ENCODE measurements at places on chromosomes 5 and 9.

DNA sequence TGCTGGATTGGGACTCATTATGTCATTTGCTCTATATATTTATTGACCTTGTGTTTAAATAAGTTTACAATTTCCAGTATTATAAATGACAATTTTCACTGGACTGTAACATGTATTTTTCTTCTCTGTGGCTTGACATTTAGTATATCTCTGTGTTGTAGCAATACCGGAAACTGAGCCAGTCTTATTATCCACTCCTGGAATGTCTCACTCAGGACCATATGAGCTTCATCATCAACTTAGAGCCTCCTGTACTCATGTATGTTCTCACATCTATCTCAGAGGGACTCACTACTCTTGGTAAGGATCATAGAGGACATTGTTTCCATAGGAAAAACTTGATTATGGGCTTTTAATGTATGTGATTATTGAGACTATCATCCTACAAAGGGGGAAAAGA lies 66.5 kb upstream of the TLX3 start:
- DNase-seq: no peak

DNA sequence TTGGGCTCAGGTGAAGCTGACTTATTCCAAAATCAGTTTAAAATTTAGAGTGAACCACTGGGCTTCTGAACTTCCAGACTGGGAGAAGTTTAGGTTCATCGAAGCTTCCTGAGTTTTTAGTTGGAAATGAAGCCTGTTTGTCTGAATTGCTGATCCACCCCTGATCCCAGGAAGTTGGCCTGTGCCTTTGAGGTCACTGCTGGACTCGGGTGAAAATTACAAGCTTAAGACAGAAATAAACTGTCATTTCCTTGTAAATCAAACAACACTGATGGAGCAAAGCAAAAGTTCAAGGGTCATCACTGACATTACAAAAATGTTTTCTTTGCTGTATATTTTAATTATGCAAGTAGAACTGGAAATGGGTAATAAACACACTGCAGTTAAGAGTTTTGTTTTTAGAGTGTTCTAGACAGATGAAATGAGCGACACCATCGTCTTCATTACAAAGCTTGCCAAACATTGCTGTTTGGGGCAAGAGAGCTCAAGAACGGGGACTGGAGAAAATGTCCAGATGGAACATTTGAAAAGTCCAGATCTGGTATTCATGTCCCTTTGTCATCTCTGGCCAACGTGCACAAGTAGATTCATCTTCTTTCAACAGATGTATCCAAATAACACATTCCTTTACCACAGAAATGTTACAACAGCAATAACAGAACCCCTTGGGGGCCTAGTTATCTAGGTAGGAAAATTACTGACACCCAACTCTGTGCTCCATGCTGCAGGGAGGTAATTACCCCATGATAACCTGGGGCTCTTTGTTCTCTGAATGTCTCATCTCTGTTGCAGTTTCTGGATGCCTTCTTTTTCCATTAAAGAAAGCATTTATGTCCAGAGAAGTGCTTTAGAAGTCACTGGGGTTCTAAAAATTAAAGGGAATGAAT lies 142.4 kb upstream of the ERCC6L2 start:
- DNase-seq: no peak

DNA sequence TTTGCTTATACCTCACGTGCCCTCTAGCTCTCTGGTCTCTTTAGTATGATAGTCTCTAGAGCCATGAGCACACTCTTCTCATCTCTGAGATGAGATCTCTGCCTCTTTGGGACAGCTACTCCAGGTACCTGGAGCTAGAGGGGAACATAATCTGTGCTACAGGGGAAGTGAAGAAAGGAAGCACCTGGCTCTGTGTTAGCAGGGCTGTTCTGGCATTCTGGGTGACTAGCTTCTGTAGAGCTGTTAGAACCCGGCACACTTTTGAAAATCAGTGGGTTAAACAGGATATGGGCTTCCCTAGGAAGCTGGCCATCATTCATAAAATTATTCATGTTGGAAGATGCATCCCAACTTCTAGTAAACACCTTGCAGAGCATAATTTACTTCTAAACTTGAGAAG lies 224.8 kb downstream of the MCTP1 start:
- DNase-seq: no peak

- DNase-seq: no peak
These were observed 13.4 kb upstream of the ZDHHC21 start for GRCh38 chr9:14706530-14707140.

GRCh38 chr9:5416953-5417352 lies 20.8 kb downstream of the PLGRKT start:
- DNase-seq: no peak

GRCh38 chr9:3898461-3899218 lies 372.8 kb upstream of the RFX3 start:
- DNase-seq: no peak

- DNase-seq: no peak
These were observed 93.5 kb downstream of the SSBP2 start for GRCh38 chr5:81657386-81657785.

DNA sequence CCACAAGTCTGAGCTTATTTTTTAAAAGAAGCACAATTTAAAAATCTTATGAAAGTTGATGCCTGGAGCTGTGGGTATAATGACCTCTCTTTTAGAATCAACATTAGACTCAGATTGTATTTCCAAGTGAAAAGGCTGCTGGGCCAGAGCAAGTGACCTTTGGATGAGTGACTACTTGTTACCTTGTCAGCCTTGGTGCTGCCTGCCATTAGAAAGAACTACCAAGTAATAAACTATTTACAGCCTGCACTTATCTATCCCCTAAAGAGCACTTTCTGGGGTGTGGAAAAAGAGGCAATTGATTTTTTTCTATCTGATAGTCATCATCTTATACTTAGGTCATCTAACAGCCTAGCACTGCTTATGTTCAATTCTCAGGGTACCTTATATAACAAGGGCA lies 134.9 kb upstream of the FBXL17 start:
- DNase-seq: no peak

DNA sequence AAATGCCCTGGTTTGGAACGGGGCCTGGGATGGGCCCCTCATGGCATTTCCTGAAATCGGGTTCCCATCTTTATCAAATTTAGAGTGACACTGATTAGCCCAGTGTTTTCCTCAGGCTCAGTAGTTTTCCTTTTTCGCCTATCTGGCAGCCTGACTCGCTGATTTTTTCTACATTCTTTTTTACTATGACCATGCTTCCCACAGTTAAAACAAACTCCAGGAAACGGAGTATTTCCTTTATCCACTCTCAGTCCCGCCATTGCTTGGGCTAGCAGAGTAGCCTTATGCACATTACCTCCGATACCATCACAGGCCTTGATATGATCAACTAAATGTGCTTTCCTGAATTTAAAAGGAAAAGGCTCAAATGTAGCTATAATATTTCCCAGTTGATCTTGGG lies 5.5 kb downstream of the OR1Q1 start:
- DNase-seq: no peak

DNA sequence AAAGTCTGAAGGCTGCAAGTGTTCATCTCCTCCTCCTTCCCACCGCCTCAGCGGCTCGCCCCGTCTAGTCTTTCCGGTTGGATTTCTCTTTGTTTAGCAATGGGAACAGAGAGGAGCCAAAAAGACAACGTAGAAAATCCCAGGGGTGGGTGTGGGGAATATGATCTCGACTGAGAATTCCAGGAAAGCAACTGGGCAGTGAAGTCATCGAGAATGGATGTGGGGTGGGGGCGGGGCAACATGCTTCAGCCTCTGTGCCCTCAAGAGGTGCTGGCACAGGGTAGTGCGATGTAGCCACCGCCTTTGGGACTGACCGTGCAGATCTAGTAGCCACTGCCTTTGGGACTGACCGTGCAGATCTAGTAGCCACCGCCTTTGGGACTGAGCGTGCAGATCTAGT lies 12.9 kb downstream of the MSX2 start:
- no peak for DNase-seq

- DNase-seq: peak; percentile 62
These were observed 44.3 kb upstream of the BICD2 start for GRCh38 chr9:92808726-92809451.

- DNase-seq: no peak
These were observed 37.2 kb downstream of the ZNF622 start for GRCh38 chr5:16428359-16428758.

DNA sequence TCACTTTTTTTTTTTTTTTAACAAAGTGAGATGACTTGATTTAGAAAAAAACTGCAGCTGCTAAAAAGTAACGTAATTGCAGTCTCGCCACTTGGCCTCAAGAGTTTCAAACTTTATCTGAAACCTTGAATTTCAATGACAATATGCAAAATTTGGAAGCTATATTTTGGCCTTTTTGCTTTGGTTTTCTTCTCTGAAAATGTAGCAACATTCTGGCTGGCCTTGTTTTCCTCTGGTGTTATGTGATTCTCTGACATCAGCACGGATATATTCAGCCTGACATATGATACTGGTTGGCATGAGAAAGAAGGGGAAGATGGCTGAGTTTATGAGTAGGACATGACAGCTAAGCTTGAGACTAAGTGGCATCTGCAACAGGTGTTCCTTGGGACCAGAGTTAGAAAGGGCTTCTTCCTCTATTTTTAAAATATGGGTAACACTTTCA lies 136.5 kb downstream of the MEF2C start:
- no peak for DNase-seq

- no peak for DNase-seq
These were observed 74.0 kb upstream of the SLC30A5 start for GRCh38 chr5:69019668-69020375.

- DNase-seq: no peak
These were observed 152.8 kb upstream of the IER5L start for GRCh38 chr9:129330711-129331492.

- no peak for DNase-seq
These were observed 11.9 kb downstream of the LPCAT1 start for GRCh38 chr5:1511651-1512540.

DNA sequence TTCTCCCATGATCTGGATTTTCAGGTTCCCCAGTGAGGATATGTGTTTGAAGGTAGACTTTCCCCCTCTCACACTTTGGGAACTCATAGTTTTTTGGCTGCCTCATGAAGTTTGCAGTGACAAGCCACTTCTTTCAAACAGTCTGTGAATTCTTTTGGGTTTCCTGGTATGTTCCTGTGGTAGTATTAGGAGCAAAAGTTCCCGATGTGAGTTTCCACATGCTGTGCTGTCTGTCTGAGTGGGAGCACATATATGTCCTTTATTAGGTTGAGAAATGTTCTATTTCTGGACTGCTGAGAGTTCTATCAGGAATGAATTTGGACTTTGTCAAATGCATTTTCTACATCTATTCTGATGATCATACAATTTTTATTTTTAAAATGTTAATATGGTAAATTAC lies 273.2 kb upstream of the TARS1 start:
- DNase-seq: no peak

DNA sequence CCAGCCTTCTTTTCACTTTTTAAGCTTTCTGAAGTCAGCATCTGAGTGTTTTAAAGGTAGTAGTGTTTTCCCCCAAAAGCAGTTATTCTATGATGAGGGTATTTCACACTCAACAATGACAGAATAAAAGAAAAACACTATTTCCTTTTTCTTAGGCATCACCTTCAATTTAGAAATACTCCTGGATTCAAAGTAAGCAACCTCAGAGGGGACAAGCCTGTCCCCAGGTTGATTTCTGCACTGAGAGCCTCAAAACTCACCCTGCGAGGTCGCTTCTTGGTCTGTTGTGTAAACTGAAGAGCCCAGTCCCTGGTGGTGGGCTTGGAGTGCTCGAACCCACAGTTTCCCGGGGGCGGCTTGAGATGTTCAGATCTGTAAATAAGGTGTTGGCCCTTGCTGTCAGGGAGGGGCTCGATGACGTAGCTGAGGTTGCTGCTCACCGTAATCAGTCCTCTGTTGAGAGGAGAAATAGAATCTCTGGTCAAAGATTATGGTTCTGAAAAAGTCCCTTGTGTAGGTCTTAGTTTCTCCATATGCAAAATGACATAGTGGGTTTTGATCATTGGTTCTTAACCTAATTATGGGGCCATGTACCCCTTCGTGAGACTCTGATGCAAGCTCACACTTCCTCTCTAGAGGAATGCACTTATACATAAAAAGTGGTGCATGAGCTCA lies 55.9 kb downstream of the ADAM19 start:
- no peak for DNase-seq

- DNase-seq: no peak
These were observed 272.7 kb downstream of the NR3C1 start for GRCh38 chr5:143130613-143131305.

DNA sequence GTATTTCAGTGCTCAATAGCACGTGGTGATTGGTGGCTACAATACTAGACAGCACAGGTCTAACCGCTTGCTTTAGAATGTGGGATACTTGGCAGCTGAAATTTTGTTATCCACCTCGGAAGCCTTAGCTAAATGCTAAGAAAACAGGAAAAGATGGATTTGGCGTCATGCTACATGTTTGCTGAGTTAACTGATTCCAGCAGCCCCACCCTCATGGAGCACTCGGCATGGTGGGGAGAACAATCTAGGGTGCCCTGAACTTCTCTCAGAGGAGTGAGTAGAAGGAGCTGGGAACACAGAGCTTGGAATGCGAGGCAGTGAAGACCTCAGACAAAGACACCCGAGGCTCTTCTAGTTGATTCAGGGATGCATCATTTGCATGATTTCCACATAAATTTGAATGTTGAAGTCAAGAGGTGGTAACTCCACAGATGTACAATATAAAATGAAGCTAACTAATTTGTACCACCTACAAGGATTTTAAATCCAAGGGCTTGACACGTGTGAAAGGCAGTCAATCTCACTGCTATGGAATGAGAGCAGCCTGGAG lies 145.1 kb upstream of the FSTL4 start:
- DNase-seq: no peak

DNA sequence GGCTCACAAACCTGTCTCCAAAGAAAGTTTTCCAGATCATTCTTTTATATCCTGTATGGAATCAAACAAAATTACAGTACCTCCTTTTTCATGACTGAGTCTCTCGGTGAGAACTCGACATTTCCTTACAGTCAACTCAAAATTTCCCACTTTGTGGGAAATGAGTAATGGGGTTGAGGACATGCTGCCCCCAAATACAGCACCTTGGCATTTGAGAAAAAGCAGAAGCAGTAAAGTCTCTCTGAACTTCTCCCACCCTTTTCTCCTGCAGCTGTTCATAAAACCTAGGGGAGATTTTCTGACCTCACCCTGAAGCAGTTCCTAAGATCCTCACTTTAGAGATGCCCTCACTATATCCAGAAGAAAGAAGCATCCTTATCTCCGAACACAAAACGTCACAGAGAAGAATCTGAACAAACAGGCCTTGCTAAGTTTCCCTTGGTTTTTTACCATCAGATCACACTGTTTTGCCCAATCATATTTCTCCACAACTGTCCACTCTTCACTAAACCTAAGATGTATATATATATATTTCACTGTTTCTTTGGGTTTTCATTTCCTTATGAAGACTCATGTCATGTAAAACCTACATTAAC lies 96.1 kb upstream of the APC start:
- DNase-seq: no peak

DNA sequence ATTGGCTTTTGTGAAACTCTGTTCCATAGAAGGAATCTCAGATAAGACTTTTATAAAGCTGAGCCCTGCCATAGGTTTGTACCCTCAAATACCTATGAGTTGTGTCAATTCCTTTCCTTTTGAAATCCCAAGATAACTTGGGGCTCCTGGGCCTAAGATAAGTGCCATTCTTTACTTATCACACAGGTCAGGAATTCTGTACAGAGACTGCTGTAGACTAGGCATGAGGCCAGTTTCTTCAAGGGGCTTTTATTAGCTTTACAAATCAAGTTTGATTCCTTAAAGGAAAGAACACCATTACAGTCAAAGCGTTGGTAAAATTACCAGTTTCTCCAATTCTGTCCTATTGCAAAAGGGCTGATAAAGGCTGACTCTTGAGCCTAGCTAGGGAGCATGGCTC lies 39.2 kb downstream of the SHC3 start:
- no peak for DNase-seq

GRCh38 chr9:128923493-128923883 lies 2.7 kb downstream of the PHYHD1 start:
- DNase-seq: no peak

- no peak for DNase-seq
These were observed 38.9 kb downstream of the GABRB2 start for GRCh38 chr5:161507591-161507990.

Measured in NCI-H345 (cell line).